ENCODE measurements at places on chromosomes 5 and 9.

GRCh38 chr9:6640268-6641051 is 5.1 kb downstream of the GLDC start:
- DNase-seq, result no peak

GRCh38 chr9:95450171-95451064 is 66.4 kb downstream of the PTCH1 start:
- peak; percentile 67 for DNase-seq

- peak; percentile 72 for DNase-seq
Observed at GRCh38 chr5:43041669-43042175, 1.6 kb upstream of the ANXA2R start.

DNA sequence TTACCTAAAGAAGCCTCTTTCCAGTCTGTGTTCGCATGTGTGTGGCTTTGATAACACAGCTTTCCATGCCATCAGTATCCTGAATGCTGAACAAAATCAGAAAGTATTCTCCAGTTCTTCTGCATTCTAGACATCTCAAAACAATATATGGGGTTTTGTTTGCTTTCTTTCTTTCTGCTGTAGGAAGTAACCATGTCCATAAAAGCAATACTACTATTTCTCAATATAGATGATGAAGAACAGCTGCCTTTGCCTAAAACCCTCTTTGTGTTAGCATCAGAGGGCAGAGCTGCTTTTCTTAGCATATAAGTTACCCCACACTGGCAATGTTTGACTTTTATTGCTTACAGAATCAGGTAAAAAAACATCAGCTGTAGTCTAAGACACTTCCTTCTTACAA is 963.6 kb downstream of the CDH12 start:
- no peak for DNase-seq

GRCh38 chr9:34549407-34549732 is 26.6 kb upstream of the ENHO start:
- no peak for DNase-seq

GRCh38 chr5:943201-943917 is 50.7 kb downstream of the TRIP13 start:
- peak; percentile 34 for DNase-seq

DNA sequence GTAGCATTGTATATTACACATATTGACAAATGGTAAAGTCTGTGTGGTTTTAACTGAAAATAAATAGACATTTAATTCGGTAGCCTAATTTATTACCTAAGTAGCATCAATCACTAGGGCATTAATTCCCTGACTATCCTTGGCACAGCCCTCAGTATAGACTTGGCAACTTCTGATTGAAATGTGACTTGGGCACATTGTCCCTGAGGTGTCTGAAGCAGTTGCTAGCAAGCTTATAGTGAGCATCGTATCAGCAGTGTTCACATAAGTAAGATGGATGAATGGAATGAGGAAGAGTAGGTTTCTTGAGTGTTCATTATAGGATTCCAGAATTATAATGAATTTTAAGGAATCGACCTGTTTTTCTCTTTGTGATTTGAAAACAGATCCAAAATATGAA is 16.1 kb downstream of the LURAP1L start:
- no peak for DNase-seq

DNA sequence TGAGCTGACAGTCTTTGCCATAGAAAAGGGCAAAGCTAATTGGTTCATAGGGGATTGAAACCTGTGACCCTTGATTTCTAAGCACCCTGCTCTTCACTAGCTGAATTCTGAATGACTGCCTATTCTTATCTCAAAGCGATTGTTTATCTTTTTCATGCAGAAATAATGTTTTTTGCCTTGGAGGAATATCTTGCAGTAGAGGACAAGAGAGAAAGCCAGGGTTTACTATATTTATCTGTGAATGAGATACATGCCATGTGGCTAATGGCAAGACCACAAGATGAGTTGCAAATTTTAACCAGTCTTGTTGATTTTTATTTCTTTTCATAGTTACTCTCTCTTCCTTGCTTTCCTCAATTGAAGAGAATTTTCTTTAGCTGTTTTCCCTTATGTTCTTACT is 185.0 kb downstream of the CNTLN start:
- no peak for DNase-seq

DNA sequence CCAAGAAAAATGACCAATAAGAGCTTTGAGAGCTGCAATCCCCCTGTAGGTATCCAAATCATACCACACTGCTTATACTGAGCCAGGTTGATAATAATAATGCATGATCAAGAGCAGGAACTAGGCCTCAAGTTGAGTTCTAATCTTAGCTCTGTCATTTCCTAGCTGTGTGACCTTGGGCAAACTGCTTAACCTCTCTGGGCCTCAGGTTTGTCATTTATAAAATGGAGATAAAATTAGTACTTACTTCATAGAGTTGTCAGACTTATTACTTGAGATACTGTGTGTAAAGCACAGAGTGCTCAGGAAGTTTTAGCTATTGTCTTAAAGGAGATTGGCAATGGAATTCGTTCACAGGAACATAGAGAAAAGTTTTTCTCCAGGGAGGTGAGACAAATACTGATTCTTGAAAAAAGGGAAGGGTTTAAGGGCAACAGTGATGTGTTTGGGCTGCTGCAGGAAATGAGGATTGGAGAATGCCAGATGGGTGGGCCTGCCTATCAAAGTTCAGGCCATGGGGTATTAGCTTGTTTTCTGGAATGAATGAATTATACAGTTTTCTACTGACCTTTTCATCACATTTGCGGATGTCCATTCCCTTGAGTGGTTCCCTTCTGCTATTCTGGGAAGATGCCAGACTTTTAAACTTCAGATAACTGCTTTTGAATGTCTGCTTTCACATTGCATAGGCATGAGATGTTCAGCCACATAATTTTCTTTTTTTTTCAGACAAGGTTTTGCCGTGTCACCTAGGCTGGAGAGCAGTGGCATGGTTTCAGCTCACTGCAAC is 10.2 kb upstream of the ATP6V0E1 start:
- no peak for DNase-seq

GRCh38 chr5:150215979-150216944 is 26.4 kb downstream of the SLC6A7 start:
- no peak for DNase-seq

GRCh38 chr5:57174890-57175510 is 1.1 kb downstream of the GPBP1 start:
- DNase-seq, result peak; percentile 6

DNA sequence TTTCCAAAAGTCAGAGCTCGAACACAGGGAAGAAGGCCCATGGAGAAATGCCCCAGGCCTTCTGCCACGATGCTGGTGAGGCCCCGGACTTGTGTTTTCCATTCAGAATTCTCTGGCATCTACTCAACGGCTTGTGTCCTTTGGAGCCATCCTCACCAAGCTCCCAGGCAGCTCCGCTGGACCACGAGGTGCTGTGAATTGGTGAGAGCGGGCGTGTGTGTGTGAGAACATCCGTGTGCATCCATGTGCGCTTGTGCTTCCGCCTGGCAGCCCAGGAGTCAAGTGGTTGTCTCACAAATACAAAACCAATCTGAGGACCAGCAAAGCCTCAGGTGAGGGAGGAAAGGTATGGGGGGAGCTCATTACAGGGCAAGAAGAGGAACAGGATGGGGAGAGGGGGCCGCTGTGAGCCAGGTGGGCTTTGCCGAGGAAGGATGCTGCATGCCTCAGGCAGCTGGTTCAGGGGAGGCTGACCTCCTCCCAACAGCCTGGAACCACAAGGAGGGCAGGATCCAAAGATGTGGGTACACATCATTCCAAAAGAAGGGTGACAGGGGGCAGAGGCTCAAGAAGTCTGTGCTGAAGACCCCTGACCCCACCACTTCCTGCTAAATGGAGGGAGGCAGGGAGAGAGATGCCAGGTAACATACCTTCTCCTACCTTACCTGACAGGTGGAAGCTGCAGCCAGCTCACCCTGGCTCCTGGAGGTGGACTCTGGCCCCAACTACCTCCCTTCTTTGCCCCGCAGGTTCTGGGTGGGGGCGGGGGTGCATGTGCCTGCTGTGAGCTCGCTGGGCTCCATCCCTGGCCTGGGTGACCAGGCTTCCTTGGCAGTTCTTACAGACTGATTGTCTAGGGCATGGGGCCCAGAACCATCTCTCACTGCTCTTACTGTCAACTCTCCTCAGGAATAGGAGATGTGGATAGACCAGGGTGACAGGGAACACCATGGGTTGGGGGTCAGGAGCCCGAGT is 196.3 kb downstream of the PAX5 start:
- DNase-seq, result no peak

DNA sequence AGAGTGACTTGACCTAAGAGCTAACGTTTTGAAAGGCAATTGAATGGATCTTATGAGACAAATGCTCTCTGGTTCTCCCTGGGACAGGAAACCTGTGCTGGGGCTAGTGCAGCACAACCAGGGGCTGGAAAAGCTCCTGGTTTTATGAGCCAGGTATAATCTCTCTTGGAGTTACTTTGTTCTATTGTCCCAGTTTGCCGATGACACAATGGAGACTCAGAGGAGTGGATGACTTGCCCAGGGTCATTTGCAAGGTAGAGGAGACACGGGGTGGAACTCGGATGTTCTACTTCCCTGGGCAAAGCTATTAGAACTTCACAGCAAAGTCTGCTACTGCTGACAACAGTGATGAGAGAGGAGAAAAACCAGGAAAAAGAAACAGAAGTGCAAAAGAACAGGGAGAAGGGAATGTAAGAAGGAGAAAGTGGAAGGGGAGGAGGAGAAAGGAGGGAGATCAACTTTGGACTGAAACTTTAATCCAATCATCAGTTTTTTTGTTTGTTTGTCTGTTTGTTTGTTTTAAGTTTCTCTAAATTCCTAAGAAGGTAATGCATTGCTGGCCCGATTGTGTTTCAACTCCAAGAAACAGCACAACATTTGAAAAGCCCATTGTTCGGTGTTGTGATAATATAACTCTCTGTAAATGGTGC is 7.4 kb upstream of the GSN start:
- DNase-seq, result no peak

- no peak for DNase-seq
Observed at GRCh38 chr5:73954381-73954780, 328.4 kb downstream of the ARHGEF28 start.

DNA sequence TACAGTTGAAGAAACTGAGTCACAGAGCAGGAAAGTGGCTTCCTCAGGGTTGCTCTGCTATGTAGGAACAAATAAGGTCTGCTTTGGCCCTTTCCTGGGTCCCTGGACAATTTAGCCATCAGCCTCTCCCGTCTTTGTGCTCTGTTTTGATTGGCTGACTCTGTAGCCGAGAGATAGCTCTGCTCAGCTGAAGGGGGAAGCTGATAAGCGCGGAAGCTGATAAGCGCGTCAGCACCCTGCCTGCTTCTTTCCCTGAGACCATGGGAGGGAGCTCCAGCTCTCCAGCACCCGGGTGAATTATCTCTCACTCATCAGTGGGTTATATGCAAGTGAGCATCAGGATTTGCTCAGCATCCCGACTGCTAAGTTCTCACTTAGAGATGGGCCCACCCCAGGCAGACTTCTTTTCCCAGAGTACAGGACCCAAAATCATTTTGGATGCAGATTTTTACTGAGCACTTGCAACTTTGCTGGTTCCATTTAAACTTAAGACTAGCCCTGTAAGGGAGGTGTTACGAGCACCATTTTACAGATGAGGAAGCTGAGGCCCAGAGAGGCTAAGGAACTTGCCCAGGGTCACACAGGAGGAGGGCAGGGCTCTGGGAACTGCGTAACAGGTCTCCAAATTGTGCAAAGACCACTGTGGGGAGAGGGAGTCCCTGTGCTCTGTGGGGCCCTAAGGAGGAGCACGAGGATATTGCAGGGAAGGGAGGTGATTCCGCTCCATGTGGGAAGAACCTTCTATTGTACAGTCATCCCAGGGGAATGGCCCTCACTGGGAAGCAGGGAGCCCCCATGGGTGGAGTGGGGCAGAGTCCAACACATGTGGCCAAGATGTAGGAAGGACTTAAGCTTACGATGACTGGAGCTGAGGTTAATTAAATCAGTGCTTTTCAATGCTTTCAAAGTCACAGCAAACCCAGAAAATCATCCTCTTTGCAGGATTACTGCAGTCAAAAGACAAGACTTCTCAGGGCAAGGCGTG is 83.7 kb upstream of the ORM1 start:
- peak; percentile 51 for DNase-seq

GRCh38 chr9:83034026-83034425 is 28.9 kb downstream of the RASEF start:
- DNase-seq, result no peak

- no peak for DNase-seq
Observed at GRCh38 chr9:121153642-121154041, 48.0 kb downstream of the RAB14 start.

DNA sequence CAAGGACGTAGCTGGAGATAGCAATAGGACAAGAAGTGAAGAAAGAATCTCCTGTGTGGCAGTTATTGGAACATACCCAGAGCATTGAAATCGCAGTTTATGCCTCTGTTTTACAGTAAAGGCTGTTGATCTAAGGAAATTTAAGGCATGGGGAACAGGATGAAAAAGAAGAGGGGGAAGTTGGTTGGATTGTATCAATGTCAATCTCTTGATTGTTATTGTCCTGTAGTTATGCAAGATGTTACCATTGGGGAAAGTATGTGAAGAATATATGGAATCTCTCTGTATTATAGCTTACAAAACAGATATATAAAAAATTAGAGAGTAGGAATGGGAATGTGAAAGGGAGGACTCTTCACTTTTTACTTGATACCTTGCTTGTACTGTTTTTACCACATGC is 195.6 kb upstream of the NREP start:
- no peak for DNase-seq

GRCh38 chr5:33362915-33363314 is 77.8 kb upstream of the TARS1 start:
- DNase-seq, result no peak

DNA sequence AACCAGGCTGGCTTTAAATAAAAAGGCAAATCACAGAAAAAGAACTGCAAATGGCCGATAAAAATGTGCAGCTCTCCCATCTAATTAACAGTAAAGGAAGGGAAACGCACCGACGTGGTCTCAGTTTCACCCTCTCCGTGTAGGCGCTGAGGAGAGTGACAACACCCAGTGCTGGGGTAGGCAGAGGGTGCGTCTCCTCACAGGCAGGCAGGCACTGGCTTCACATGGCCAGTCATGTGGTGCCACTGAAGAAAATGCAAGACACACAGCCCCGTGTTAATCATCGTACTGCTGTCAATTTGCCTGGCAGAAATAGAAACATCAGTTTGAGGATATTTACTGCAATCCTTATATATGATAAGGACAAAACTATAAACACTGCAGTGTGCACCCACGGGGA is 178.4 kb downstream of the FANCC start:
- DNase-seq, result no peak

DNA sequence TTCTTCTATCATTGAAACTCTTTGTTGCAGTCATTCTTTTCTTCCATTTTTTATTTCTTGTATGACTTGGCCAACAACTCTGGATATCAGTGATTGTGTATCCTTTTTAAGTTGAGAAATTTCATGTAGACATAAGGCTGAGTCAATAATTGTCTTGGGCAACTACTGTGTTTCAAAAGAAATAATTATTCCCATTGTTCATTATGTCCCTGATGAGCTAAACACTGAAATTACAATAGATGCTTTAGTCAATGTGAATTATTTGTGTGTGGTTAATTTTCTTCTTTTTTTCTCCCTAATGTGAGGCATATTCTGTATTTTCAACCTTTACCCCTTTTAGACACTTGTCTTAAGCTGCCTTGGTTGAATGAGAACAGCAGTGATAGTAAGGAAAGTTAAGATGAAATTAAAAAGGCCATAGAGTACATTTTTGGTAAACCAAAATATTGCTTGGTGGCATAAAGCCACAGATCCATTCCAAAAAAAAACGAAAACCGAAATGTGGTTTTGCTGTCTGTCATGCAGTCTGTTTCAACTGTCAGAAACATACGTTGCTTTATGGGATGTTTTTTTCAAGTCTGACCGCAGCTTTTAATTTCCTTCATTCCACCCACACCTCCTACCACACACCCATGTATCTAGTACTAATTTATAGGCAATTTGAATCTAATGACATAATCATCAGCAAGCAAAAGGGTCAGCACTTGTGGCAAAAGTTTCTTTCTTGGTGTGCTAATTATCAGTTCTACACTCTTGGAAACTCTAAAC is 21.1 kb downstream of the TLE4 start:
- no peak for DNase-seq

- no peak for DNase-seq
Observed at GRCh38 chr5:105677291-105677690, 1993.4 kb downstream of the EFNA5 start.
